Right renal pelvis (tissue), 4 donors: ENCODE measurements at places on chromosomes 5 and 9. TPM values are rescaled to one million over a fixed set of nuclear protein-coding genes. Genes with fewer than 3 reads are reported as not detected.

GRCh38 chr5:40033009-40033408 is 608.2 kb upstream of the DAB2 start:
- no peak for DNase-seq

GRCh38 chr5:59161221-59162105 is 578.6 kb downstream of the RAB3C start:
- DNase-seq: no peak

DNA sequence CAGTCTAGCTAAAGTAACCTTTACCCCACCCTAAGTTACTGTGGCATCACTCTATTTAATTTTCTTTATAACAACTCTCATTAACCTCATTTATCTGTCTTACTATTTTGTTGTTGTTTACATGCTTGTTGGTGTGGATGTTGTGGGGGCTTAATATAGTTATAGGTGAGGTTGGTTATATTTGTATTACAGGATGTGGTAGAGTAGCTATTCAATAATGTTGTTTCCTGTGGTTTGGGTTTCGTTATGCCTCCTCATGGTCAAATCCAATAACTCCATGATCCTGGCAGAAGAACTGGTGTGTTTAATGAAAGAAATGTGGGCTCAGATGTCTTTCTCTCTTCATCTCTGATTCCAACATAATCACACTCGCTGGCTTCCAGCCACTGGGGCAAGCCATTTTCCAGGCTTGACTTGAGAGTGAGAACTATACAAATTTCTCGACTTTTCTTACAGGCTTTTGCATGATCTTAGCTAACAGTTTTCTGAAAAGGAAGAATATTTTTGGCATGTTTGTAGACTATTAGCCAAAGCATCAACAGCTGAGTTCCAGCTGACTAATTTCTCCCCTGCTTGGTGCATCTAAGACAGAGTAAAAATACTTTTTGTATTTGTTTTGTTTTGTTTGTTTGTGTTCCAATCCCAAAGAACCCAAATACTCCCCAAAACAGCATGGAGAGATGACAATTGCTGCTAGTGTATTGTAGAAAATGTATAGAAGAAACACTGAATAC is 303.7 kb upstream of the PAPPA start:
- DNase-seq: peak; percentile 3

GRCh38 chr5:54443270-54443669 is 12.2 kb upstream of the HSPB3 start:
- no peak for DNase-seq

- no peak for DNase-seq
These were observed 77.0 kb upstream of the GNA14 start for GRCh38 chr9:77725046-77725694.

GRCh38 chr5:23484096-23484495 is 23.3 kb upstream of the PRDM9 start:
- no peak for DNase-seq

DNA sequence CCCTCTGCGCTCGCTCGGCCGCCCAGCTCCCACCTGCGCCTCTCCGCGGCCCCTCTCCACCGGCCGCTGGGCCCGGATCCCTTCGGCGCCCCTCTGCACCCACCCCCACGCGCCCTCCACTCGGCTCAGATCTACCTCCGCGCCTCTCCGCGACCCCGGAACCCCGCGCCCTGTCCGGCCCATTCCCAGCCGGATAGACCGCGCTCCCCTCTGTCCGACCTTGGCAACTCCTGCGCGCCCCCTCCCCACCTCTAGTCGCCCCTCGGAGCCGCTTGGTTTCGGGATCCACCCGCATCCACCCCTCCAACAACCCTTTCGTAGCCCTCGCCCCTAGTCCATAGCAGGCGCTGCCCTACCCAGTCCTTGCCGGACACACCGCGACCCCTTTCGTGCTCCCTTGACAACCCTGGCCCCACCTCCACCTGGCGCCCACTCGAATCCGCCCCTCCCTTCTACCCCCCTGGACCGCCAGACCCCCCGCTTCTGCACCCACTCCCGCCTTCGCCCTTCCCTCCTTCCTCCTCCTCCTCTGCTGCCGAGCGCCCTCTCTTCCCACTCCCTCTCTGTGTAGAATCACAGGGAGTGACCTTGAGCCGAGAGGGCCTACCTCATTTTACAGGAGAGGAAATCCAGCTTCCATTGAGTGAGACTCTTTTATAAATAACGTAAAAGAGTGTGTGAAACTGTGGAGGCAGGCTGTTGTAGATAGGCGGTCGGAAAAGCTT is 525 bp upstream of the AK3 start:
- DNase-seq: no peak

DNA sequence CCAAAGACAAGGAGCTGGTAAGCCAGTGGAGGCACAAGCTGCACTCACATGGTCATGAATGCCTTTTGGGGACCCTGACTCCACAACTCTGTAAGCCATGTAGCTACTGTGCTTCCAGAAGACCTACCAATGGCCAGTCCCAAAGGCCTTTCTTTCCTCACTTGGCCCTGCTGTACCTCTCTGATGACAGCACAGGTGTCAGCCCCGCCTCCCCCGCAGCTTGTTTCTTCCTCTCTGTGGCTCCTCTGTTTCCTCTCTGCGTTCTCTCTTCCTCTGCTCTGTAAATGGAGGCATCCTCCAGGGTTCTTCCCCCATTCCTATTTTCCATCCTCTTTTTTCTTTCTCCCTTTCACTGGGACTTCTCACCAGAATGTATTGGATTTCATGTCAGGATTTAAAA is 26.7 kb downstream of the SH3TC2 start:
- no peak for DNase-seq

- DNase-seq: no peak
These were observed 76.5 kb downstream of the C9orf152 start for GRCh38 chr9:110131499-110131898.

- DNase-seq: no peak
These were observed 209.5 kb downstream of the MAPKAP1 start for GRCh38 chr9:125497478-125497877.

DNA sequence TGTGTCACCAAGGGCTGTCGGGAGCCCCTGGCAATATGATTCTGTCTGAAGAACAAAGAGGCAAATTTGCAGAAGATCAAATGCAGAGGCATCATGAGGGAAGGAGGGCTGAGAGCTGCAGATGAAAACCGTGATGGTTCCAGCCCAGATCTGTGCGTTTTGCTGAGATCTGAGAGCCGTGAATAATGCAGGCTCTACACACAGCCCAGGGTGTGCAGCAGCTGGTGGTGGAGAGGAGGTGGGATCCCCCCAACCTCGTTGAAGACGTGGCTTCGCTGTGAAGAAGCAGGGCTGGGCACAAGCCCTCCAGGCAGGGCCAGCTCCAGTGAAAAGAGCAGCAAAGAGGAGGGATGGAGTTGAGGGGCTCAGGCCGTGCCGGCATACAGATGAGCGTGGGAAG is 75.5 kb downstream of the TSPAN17 start:
- no peak for DNase-seq

GRCh38 chr5:58148254-58148775 is 311.6 kb downstream of the PLK2 start:
- no peak for DNase-seq

- no peak for DNase-seq
These were observed 492.5 kb downstream of the ACTL7B start for GRCh38 chr9:108363311-108363710.

DNA sequence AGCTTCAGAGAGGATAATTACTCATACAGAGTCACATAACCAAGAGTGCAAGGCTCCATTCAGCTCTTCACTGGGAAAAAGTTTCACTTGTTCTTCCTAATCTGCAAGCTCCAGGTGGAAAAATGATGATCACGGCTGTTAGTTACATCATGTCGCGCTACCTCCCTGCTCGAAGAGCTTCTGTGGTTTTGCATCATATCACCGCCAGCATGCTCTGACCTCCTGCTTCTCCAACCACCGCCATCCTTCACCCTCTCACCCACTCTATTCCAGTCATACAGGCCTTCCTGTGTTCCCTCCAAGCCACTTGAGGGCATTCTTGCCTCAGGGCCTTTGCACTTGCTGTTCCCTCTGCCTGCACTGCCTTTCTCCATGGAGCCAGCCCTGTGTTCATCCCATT is 47.1 kb downstream of the COL27A1 start:
- no peak for DNase-seq

GRCh38 chr9:63817622-63818518 is 1467.1 kb downstream of the FOXD4L5 start:
- DNase-seq: no peak

DNA sequence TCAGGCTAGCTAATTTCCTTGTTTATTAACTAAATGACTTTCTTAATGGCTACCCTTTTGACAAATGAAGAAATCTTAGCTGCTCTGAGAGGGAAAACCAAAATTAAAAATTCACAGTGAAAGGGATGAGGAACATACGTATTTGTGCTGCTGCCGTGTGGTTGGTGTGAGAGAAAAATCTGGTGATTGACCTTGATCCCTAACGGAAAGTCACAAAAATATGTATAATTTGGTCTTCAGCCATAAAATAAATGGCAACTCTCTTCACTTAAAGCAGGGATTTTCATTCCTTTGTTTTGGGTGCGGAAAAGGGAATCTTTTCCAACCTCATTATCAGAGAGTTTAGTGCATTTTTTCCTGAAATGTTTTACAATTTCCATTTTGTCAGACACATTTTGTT is 40.4 kb downstream of the PAM start:
- DNase-seq: no peak

DNA sequence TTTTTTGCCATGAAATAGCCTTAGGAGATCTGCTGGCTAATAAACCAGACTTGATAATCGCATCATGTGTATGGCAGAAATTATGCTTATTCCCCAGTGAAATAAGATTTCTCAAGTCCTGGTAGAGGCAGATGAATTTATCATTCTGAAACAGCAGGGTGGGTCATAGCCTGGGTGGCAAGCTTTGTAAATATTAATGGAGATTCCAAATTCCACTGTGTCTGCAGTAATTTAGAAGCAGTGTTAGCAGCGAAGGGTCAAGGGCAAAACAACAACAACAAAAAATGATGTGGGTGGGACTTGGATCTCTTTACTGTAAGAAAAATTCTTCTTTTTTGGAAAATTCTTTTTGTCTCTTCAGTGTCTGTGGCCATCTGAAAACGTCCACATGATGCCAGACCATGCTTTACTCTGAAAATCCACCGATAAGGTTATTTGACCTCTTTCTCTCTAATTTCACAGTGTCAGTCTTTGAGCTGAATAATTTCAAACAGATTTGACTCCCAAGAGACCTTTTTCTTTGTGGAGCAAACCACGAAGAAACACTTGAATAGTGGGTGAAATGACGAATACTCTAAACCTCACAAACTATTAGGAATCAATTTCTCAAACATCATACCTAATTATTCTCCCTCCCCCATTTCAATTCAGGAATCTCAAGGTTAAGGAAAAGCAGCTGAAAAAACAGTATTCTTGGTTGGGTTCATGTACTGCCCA is 106.0 kb upstream of the RPS23 start:
- DNase-seq: no peak

DNA sequence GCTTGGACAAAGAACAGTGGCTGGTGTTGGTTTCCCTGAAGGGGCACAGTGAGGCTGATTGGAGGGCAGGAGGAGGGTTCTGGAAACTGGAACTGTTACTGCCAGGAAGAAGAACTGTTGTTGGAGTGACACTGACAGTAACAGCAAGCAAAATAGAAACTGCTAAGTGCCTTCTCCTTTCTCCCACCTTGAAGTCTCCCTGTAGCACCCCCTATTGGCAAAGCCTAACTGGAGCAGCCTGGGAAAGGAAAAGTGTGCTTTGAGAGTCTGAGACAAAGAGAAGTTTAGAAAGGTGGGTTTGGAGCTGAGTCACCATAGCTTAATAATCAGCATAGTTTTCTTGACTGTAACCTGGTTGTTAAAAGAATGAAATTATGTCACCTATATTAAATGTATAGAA is 2.5 kb upstream of the TMEM174 start:
- no peak for DNase-seq

FOXD4L5 gene
- 0.14 TPM for polyA plus RNA-seq

SMIM33 gene
- polyA plus RNA-seq: not detected

PITX1 gene
- polyA plus RNA-seq: not detected

PCDHA5 gene
- 0.04 TPM for polyA plus RNA-seq

ORM2 gene
- polyA plus RNA-seq: not detected
